Cardiac muscle cell (in vitro differentiated cells and primary cell): ENCODE measurements at places on chromosomes 13 and 19.

DNA sequence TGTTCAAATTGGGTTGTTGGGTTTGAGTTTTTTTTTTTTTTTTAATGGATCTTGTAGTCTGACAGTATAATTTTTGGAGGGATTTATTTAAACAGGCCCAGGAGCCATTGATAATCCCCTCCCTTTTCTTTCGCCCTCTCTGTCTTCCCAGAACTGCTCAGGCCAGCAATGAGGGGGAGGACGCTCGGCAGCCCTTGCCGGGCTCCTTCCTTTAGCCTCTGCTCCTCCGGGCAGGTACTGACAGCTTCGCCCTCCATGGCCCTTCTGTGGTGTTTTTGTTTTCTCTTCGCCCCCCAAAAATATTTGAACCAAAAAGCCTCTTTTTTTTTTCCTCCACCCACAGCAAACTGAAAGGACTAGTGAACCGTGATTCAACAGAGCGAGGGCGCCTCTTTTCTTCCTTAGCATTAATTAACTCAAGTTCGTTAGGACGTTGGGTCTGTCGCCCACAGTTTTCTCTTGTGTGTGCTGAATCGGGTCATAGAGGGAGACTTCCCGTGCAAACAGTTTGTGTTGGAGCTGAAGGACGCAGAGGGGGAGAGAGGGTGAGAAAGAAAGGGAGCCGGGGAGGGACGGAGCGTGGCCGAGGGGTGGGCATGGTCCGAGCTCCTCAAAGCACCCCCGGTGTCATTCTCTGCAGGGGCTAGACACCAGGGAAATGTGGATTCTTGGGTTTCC, 21.5 kb downstream of the NFIX start:
- no peak for DNase-seq

DNA sequence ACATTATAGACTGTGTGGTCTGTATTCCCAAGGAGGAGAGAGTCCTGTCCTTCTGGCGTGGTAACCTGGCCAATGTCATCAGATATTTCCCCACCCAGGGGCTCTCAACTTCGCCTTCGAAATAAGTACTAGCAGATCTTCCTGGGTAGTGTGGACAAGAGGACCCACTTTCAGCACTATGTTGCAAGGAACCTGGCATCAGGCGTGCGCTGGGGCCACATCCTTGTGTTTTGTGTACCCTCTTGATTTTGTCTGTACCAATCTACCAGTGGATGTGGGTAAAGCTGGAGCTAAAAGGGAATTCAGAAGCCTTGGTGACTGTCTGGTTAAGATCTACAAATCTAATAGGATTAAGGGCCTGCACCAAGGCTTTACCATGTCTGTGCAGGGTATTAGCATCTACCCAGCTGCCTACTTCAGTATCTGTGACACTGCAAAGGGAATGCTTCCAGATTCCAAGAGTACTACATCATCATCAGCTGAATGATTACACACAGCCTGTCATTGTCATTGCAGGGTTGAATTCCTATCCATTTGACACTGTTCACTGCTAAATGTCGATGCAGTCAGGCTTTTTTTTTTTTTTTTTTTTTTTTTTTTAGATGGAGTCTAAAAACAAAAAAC, 148.0 kb downstream of the PRR20E start:
- DNase-seq: no peak

DNA sequence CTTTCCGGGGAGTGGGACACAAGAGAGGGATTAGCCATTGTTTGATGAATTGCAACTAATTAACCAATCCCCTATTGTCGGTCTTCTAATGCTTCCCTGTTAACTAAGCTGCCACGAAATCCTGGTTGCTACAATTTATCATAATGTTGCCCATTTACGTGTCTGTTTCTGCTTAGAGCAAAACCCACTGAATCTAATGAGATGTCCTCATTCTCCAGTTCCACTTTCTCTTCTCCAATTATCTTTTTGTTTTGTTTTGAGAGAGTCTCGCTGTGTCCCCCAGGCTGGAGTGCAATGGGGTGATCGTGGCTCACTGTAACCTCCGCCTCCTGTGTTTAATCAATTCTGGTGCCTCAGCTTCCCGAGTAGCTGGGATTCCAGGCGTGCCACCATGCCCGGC, 5.2 kb upstream of the DPP9 start:
- no peak for DNase-seq

DNA sequence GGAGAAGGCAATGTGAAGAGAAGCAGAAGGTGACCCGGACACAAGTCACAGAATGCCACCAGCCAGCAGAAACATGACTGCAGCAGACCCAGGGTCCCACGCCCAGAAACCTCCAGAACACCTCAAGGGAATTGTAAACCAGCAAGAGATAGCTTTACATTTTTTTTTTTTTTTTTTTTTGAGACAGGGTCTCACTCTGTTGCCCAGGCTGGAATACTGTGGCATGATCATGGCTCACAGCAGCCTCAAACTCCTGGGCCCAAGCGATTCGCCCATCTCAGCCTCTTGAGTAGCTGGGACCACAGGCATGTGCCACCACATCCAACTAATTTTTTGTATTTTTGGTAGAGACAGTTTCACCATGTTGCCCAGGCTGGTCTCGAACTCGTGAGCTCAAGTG, 10.5 kb upstream of the CEACAM20 start:
- no peak for DNase-seq

- DNase-seq: no peak
These were observed 39.3 kb downstream of the MBNL2 start for GRCh38 chr13:97261254-97262005.

DNA sequence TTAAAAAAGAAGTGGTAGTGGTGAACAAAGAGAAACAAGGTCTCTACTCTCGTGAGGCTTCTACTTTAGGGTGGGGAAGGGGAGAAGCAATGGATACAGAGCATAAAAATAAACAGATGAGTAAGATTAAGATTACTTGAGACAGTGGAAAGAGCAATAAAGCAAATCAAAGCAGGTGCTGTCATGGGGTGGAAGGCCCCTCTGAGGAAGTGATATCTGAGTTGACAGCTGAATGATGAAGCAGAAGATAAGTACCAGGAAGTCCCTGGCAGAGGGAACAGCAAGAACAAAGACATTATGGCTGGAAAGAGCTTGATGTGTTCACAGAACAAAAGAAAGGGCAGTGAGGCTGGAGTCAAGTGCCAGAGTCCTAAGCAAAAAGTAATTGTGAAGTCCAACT, 221.8 kb downstream of the ENOX1 start:
- no peak for DNase-seq

- DNase-seq: no peak
These were observed 25.4 kb upstream of the NANOS2 start for GRCh38 chr19:45939792-45940514.

- DNase-seq: peak; percentile 63
These were observed 5.7 kb downstream of the ATP4A start for GRCh38 chr19:35557539-35558399.

DNA sequence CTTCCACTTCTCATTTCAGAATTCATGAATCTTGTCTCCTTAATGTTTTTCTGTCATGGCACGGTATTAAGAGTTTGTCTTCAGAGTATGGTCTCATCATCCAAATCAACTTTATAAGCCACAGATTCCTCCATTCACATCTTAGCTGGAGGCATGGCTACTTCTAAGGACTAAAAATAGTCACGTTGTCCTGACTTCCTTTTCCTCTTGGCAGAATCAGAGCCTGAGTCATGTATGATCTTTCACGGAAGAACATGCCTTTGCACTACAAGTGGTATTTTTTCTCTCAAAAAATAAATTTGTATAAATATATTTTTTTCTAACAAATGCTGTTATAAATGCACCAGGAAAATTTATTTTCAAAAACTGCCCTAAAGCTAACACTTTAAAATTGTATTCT, 71.4 kb downstream of the ALOX5AP start:
- peak; percentile 28 for DNase-seq

GRCh38 chr19:50331221-50331993, 2.2 kb upstream of the KCNC3 start:
- DNase-seq: no peak

GRCh38 chr19:49818649-49819370, 721 bp downstream of the MED25 start:
- DNase-seq: no peak

DNA sequence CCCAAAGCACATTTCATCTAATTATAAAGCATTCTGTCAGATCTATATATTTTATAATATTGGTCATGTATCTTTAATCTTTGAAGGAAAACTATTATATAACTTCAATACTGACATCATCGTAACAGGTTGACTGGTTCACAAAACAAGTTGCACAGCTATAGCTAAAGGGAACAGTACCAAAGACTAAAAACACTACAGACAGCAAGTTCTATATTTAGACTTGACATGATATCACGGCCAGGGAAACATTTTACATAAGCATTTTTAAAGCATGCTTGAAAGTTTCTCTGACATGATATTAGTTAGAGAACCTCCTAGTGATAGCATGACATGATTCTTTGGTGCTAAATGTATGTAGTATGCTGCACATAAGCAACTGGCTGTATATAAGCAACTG, 182.5 kb downstream of the NDFIP2 start:
- DNase-seq: no peak

GRCh38 chr19:8571006-8571411, 6.2 kb downstream of the MYO1F start:
- peak; percentile 66 for DNase-seq

GRCh38 chr19:56884441-56884840, 43.9 kb upstream of the PEG3 start:
- no peak for DNase-seq

DNA sequence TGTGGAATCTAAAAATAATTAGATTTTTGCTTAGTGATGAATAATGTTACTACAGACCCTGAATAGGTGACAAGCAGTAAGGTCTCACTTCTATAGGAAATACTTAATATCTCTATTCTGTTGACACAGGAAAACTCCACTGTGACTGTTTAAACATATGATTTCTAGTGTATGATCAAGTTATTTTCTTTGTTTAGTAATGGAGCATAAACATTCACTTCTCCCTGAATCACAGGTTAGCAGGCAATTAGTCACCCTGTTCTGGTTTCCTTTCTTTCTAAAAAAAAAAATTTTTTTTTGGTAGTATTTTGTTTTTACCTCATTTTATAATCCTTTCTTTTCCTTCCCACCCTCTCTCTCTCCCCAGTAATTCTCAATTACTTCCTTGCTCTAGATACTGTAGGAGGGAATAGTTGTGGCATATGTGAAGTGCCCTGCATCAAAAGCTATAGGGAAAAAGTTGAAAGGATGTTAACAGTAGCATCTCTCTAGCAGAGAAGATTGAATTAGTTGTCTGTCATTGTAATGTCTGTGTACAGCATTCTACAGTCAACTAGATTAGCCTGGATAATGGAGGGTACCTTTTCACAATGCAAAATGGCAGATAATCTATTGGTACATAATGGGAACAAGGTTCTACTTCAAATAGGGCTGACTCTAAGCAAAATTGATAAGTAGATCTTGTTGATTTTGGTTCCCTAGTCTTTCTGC, 3.5 kb downstream of the HS6ST3 start:
- DNase-seq: no peak

DNA sequence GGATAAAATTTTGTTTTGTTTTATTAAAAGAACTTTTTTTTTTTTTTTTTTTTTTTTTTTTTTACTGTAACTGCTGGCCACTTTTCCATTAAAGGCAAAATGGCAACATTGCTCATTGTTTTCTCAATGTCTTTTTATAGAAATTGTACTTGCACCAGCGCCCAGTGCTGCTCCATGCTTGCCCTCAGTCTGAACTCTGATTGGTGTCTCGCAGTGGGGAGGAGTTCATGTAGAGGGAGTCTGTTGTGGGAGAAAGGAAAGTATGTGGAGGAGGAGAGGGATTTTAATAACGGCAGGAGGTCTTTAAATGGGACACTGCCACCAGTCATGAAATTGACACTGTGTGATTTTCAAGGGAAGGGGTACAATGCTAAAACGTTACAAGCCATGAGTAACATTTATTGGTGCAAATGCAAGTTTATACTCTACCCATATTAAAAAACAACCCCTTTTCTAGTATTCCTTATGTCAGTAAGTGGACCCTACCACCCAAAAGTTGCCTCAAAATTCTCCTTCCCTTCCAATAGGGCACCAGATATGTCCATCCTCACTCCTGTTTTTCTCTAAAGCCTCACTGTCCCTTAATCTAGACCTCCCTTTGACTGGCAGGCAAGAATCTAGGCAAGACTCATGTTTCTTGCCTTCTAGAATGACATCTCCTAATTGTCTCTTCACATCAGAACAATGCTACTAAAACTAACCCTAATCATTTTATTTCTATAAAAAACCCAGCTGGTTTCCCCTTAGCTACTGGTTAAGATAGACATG, 3.2 kb downstream of the RASL11A start:
- DNase-seq: peak; percentile 72

- no peak for DNase-seq
These were observed 850.9 kb upstream of the PCDH9 start for GRCh38 chr13:68081061-68081460.

- DNase-seq: no peak
These were observed 38.2 kb downstream of the RFXAP start for GRCh38 chr13:36857253-36857652.

- no peak for DNase-seq
These were observed 25.4 kb downstream of the PCDH9 start for GRCh38 chr13:67204764-67205163.

DNA sequence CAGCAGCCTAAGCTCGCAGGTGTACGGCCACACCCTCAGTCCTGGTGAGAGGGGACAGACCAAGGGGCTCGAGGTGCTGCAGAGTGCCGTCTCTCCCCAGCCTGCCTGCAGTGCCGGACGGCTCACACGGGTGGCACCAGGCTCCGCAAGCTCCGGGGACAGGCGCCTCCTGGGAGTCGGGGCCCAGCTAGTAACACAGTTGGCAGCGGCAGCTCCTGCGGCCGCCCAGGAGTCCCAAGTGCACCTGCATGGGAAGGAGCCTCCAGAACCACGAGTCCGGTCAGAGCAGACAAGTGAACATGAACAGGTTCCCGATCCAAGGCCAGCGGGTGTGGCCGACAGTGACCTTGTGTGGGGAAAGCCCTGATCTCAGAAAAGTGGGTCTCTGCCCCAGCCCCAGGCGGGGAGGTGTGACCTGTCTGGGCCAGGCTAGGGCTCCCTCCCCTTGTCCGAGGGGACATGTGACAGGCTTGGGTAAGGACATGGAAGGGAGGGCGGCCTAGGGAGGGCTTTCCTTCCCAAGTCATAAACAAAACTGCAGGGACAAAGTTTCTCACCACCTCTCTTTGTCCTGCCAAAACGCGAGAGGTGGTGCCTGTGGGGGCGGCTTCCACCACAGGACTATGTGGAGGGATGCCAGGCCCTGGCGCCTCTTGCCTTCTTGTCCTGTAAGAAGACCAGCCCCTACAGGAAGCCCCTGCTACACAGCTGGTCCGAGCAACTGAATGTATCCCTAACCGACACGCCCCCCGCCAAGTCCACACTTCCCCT, 46.5 kb downstream of the MLLT1 start:
- no peak for DNase-seq

- no peak for DNase-seq
These were observed 585 bp downstream of the MAP1S start for GRCh38 chr19:17719730-17720400.
